Keratinocyte (primary cell): ENCODE measurements at places on chromosomes 12 and 14. TPM values are rescaled to one million over a fixed set of nuclear protein-coding genes. Genes with fewer than 3 reads are reported as not detected.
A peak's percentile ranks its signal among the peaks of the same experiment; 100 is the strongest.

DNA sequence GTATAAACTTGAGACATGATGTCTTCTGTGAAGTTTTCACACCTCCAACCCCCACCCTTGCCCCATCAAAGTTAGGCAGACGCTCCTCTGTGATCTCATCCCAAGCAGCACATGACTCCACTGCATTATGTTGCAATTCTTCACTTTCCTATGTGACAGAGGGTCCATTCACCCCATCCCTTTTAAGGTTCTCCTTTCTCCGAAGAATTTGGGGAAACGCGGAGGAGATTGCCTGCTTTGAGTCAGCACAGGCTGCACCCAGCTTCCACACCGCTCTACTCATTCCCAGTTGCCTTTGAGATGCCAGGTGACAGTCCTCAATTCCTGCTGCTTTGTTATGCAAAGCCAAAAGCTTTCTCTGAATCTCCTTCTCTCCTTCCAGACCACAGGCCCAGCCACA is 61.8 kb downstream of the PHLDA1 start:
- H3K4me1 ChIP-seq: peaks cover 9% of the 10 kb centered on the region
- no peak for DNase-seq
- H3K27ac ChIP-seq: peak overlapping the region; percentile 13
- H3K36me3 ChIP-seq: no peaks in the 10 kb centered on the region
- no peak overlapping the region for H3K4me3 ChIP-seq
- H3K27me3 ChIP-seq: no peaks in the 10 kb centered on the region

Gene CCDC177
- not detected in 3 replicates for polyA plus RNA-seq

GRCh38 chr14:65433157-65433556 is 20.6 kb downstream of the FUT8 start:
- no peaks in the 10 kb centered on the region for H3K27me3 ChIP-seq
- no peak for DNase-seq
- H3K4me3 ChIP-seq: no peak overlapping the region
- H3K27ac ChIP-seq: no peak overlapping the region

DNA sequence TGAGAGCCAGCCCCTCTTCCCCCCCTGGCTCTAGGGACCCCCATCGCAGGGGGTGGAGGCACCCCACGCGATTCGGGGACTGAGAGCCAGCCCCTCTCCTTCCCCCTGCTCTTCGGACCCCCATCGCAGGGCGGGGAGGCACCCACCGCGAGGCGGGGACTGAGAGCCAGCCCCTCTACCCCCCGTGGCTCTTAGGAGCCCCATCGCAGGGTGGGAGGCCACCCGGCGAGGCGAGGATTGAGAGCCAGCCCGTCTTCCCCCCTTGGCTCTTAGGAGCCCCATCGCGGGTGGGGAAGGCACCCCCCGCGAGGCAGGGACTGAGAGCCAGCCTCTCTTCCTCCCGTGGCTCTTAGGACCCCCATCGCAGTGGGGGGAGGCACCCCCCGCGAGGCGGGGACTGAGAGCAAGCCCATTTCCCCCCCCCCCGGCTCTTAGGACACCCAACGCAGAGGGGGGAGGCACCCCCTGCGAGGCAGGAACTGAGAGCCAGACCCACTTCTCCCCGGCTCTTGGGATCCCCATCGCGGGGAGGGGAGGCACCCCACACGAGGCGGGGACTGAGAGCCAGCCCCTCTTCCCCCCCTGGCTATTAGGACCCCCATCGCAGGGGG is 45.6 kb downstream of the DDX11 start:
- no peak for DNase-seq
- H3K36me3 ChIP-seq: no peaks in the 10 kb centered on the region
- H3K27ac ChIP-seq: no peak overlapping the region

DNA sequence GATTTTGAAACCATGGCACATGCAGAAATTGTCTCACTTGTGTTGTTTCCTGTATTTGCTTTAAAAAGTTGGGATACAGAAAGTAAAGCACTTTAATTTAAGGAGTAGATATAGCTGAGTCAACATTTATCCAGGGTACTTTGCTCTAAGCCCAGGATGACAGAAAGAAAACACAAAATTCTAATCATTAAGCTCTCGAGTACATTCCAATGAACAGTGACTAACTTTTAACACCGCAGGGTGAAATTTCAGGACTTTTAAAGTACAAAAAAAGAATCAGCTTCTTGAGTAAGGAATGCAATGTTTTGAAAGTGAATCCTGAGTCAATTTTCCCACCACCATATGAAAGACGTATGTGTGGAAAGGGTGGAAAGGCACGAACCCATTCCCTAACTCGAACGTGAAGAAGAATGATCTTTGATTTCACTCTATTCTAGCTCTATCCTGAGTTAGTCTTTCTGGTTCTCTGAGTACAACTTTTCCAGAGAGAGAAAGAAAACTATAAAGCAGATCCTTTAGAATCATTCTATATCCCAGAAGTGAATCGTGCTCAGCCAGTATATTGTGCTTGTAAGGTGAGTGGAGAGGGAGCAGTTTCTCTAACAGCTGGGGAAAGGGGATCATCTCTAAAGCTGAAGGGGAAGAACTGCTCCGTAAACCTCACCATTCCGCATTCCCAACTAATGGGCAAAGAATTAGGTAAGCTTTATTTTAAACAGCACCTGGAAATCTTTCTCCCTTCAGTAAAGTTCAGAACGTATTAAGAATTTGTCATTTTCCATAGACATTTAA is 779.0 kb upstream of the FLRT2 start:
- no peak for DNase-seq
- peaks cover 2% of the 10 kb centered on the region for H3K4me1 ChIP-seq
- no peaks in the 10 kb centered on the region for H3K36me3 ChIP-seq
- no peak overlapping the region for H3K27ac ChIP-seq
- no peaks in the 10 kb centered on the region for H3K27me3 ChIP-seq

DNA sequence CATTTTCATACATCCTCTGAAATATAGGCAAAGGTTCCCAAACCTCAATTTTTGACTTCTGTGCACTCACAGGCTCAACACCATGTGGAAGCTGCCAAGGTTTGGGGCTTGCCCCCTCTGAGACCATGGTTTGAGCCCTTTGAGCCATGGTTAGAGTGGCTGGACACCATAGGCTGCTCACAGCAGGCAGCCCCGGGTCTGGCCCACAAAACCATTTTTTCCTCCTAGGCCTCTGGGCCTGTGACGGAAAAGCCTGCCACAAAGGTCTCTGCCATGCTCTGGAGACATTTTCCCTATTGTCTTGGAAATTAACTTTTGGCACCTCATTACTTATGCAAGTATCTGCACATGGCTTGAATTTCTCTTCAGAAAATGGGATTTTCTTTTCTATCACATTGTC is 1113.2 kb upstream of the ATXN7L3B start:
- no peaks in the 10 kb centered on the region for H3K36me3 ChIP-seq
- H3K27me3 ChIP-seq: no peaks in the 10 kb centered on the region
- no peak overlapping the region for H3K27ac ChIP-seq
- no peak for DNase-seq
- no peak overlapping the region for H3K4me3 ChIP-seq

- peaks cover 11% of the 10 kb centered on the region for H3K4me1 ChIP-seq
- no peak overlapping the region for H3K4me3 ChIP-seq
- no peaks in the 10 kb centered on the region for H3K36me3 ChIP-seq
- DNase-seq: no peak
Measured at GRCh38 chr12:116876151-116876869, 4.9 kb downstream of the HRK start.

DNA sequence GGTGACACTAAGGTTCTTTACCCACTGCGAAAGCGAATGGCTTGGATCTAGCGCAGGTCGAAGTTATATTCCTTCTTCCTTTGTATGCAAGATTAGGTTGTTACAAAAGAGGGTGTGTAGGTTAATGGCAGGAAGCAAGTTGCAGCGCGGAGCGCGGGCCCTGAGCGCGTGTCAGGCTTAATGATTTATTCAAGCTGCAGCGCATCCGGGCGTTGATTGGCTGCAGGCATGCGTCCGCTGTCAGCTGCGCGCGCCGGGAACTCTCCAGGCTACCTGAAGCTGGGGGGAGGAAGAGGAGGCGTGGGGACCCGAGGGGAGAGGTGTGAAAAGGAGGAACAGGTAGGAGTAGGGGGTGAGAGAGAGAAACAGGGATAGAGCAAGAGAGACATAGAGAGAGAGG is 7.4 kb downstream of the ASCL1 start:
- peaks cover 69% of the 10 kb centered on the region for H3K27me3 ChIP-seq
- H3K4me1 ChIP-seq: no peaks in the 10 kb centered on the region
- H3K4me3 ChIP-seq: no peak overlapping the region
- H3K27ac ChIP-seq: no peak overlapping the region
- H3K36me3 ChIP-seq: no peaks in the 10 kb centered on the region
- no peak for DNase-seq
